ENCODE measurements at places on chromosomes 3 and 15.

DNA sequence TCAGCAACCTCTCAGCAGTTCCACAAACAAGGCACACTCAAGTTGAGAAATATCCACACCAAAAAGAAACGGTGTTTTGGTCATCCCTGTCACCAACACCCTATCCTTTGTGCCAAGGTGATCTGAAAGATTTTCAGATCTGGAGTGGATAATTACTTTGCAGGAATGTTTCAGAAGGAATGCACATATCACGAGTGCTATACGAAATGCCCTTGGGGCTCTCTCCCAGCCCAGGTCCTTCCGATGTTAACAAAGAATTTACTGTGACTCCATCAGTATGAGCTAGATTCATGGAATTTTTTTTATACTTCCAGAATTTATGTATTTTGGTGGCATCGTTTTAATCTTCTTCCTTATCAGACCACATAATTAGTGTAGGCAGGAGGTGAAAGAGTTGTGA is 105.0 kb downstream of the GRM7 start:
- DNase-seq, result no peak

- no peak for DNase-seq
Observed at GRCh38 chr3:69737392-69737791, 1.9 kb upstream of the MITF start.

- no peak for DNase-seq
Observed at GRCh38 chr3:185788292-185788691, 36.5 kb downstream of the IGF2BP2 start.

DNA sequence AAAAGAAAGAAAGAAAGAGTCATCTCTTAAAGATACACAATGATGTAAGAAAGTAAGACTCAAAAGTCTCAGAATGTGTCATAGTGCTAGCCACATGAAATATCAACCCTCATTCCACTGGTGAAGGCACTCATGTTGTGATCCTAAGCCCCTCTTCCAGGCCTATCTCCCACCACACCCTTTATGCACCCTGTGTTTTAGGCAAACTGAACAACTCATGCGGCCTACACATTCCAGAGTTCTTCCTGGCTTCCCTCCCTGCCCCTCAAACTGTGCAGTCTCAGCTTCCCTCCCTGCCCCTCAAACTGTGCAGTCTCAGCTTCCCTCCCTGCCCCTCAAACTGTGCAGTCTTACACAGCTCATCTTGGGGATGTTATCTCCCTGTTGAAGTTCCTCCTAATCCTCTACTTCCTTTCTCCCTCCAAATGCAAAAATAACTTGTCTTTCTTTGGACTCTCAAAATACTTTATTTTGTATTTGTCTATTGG is 69.0 kb upstream of the FNDC3B start:
- peak; percentile 6 for DNase-seq

- no peak for DNase-seq
Observed at GRCh38 chr3:80190051-80190450, 422.3 kb upstream of the ROBO1 start.

- DNase-seq, result no peak
Observed at GRCh38 chr3:32316976-32317375, 74.7 kb upstream of the CMTM7 start.

GRCh38 chr3:114745322-114746240 is 401.5 kb downstream of the ZBTB20 start:
- DNase-seq, result no peak

GRCh38 chr15:101276501-101277037 is 716 bp downstream of the SELENOS start:
- no peak for DNase-seq

GRCh38 chr15:65571971-65572370 is 39.0 kb downstream of the INTS14 start:
- no peak for DNase-seq

DNA sequence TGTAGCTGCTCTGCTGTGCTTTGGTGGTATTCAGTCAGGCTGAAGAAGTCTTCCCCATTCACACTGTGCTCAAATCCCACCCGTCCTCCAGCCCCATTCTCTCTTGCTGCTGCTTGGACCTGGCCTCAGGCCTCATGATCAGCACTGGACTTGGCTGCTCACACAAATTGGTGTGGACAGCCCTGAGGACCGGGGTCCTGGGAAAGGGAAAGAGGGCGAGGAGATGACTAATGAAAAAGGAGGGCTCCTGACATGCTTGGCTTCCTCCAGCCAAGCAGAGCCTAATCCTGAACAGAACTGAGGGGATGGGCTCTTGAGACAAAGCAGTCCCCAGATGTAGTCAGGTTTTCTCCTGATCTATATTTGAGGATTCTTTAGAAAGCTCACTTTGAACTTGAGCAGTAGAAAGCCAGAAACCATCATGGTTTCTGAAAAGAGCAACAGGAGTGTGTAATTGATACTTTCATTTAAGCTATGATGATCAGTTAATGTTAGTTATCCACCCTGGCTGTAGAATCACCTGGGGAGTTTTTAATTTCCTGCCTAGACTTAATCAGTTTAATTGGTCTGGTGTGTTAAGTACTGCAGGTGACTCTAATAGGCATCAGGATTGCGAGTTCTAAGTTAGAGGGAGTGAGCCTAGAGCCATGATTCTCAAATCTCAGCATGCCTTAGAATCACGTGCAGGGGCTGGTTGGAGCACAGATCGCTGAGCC is 79.4 kb upstream of the THBS1 start:
- no peak for DNase-seq

DNA sequence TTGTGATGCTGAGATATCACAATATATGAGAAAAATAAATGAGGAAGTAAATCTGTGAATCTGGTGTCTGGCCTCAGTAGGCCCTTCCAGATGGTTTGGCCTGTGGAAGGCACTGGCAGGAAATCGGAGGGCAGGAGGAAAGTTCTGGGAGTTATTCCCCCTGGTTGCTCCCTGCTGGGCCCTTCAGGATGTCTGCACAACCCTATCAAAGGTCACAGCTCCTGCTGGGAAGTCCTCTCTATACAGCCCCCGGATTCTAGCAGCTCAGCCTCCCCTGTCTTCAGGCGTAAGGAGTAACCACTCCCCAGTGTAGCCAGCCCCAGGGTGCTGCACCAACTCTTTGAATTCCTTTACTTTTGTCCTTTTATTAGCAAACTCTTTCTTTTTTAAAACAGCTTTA is 56.2 kb downstream of the WNT7A start:
- DNase-seq, result no peak

- no peak for DNase-seq
Observed at GRCh38 chr15:55281517-55282228, 7.9 kb downstream of the RAB27A start.

GRCh38 chr3:11770477-11771391 is 76.0 kb downstream of the TAMM41 start:
- peak; percentile 45 for DNase-seq

GRCh38 chr3:71498543-71498942 is 85.0 kb downstream of the FOXP1 start:
- no peak for DNase-seq

- DNase-seq, result no peak
Observed at GRCh38 chr3:66047311-66048050, 8.8 kb upstream of the MAGI1 start.

DNA sequence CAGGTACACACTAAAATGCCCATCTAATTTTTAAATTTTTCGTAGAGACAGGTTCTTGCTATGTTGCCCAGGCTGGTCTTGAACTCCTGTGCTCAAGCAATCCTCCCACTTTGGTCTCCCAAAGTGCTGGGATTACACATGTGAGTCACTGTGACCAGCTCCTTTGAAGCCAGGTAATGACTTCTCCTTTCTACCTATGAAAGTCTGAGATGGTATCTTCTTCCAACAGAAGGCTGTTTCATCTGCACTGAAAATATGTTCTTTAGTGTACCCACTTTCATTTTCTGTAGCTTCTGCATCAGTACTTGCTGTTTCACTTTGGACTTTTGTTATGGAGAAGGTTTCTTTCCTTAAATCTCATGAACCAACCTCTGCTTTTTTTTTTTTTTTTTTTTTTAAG is 8.8 kb downstream of the OIP5 start:
- peak; percentile 33 for DNase-seq

GRCh38 chr3:121330118-121330517 is 215.7 kb downstream of the POLQ start:
- no peak for DNase-seq

DNA sequence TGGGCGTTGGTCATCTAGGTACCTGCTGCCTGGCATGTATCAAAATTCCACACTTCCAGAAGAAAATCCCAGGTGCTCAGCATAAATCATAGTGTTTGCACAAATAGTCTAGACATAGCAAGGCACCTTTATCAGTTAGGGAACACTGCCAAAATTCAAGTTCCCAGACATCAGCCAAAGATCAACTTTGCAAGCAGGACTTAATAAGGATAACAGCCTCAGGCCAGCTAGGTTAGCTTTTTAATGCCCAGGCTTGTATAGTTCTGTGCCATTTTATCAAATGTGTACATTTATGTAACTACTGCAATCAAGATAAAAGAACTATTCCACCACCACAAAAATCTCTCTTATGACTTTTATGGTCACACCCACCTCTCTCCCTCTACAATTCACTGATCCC is 30.7 kb downstream of the DZIP3 start:
- DNase-seq, result no peak

DNA sequence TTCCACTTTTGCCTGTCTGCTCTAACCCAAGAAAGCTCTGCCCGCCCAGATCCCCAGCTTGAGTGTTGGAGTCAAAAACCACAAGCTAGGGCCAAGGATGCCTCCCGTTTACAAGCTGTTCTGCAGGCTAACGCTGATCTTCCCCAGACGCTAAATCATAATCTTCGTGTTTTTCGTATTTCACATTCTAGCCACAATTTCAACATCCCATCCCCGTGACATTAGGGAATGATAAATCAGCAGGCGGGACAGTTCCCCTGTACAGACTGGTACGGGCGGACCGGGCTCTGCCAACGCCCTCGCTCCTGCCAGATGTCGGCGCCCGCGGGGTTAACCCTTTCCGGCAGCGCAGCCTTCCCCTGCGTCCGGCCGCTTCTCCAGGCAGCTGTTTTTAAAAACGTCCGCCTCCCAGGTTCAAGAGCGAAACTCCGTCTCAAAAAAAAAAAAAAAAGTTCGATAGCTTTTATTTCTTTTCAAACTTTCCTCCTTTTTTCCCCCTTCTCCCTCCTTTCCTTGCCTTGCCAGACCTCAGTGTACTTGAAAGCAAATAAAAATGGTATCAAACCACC is 81.0 kb upstream of the BNC1 start:
- no peak for DNase-seq

- no peak for DNase-seq
Observed at GRCh38 chr15:58309963-58310928, 121.5 kb upstream of the LIPC start.

- DNase-seq, result no peak
Observed at GRCh38 chr3:155727836-155728235, 17.0 kb downstream of the PLCH1 start.

DNA sequence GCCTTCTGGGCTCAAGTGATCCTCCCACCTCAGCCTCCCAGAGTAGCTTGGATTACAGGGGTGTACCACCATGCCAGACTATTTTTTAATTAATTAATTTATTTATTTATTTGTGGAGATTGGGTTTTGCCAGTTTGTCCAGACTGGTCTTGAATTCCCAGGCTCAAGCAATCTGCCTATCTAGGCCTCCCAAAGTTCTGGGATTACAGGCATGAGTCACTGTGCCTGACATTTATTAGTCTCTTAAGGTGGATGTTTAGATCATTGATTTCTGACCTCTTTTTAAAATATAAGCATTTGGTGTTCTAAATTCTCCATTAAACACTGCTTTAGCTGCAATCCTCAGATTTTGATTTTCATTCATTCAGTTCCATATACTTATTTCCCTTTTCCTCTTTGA is 15.6 kb downstream of the FBXW12 start:
- no peak for DNase-seq

GRCh38 chr3:43266451-43266850 is 19.9 kb upstream of the SNRK start:
- no peak for DNase-seq

DNA sequence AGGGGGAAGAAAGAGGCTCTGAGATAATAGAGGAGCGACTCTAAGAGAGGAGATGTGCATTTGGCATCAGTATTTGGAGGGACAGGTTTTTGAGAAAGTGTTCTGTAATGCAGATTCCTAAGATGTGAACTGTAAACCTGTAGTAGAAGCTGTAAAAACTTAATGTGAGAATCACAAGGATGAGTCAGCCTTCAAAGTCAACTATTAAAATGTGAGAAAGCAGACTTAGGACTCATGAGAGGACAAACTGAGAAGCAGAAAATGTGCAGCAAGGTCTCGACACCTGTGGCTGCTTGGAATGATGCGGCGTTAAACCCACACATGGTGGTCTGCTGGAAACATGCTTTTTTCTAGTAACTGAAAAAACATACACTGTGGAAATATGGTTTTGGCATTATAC is 36.0 kb downstream of the USP13 start:
- no peak for DNase-seq

DNA sequence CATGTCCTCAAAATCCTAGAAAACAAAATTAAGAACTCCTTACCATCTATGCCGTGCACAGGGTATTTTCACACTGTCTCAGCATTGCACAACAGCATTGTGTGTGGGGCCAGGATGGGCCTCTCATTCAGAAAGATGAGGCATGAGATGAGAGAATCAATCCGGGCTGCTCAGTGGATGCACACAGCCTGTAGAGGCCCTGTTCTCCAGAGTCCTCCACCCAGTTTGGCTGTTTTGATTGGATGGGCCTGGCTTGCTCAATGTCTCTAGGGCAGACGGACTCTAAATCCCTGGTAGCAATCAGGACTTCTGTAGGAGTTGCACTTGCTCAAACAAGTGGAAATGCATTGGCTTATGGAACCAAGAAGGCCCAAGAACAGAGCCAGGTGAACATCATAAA is 20.2 kb upstream of the CPNE9 start:
- DNase-seq, result no peak

- no peak for DNase-seq
Observed at GRCh38 chr3:48437812-48438211, 2.1 kb downstream of the CCDC51 start.

GRCh38 chr3:87873136-87873535 is 185.7 kb downstream of the CGGBP1 start:
- no peak for DNase-seq

DNA sequence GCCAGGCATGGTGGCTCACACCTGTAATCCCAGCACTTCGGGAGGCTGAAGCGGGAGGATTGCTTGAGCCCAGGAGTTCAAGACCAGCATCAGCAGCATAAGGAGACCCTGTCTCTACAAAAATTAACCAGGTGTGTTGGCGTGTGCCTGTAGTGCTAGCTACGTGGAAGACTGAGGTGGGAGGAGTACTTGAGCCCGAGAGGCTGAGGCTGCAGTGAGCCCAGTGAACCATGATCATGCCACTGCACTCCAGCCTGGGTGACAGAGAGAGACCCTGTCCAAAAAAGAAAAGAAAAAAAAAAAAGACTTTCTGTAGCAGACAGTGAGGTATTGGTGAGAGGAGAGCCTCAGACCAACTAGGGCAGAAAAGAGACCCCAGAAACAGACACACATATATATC is 263.8 kb downstream of the XXYLT1 start:
- DNase-seq, result no peak

DNA sequence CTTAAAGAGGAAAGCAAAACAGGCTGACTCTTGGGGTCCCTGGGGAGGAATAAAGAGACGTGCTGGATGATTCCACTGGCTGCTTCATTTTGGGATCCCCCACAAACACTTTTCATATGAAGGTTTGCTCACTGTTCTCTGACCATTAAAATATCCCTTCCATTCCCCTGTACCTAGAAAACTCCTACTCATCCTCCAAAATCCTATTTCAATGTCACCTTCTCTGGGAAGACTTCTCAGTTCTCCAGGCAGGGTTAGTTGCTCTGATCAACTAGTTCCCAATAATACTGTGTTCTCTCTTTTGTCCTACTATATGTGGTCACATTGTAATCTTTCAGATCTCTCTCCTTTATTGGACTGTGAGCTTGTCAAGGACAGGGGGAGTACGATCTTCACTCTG is 19.0 kb downstream of the LARP6 start:
- DNase-seq, result no peak
